ENCODE measurements at places on chromosomes 1 and 21.

GRCh38 chr1:179775009-179775408 lies 31.9 kb downstream of the FAM163A start:
- DNase-seq, result no peak

GRCh38 chr21:25578056-25578961 lies 29.0 kb downstream of the MRPL39 start:
- DNase-seq, result no peak

DNA sequence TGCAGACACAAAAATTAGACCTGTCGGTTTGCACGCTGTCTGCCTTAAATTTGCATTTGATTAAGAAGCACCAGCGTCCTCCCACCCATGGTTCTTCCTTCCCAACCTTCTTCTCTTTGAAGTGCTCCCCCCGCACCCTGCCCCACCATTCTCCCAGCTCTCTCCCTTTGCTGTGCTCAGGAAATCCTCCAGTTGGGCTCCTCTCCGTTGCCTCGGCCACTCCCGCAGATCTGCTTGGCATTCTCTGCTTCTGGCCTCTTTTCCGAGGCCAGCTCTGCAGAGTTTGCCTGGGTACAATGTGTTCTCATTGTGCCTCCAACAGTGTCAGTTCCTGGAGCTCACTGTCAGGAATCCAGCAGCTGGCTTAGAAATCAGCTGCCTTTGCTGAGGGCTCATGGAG lies 126.1 kb downstream of the NAV1 start:
- DNase-seq, result no peak

- no peak for DNase-seq
These were observed 11.2 kb downstream of the EPHA10 start for GRCh38 chr1:37753473-37754321.

DNA sequence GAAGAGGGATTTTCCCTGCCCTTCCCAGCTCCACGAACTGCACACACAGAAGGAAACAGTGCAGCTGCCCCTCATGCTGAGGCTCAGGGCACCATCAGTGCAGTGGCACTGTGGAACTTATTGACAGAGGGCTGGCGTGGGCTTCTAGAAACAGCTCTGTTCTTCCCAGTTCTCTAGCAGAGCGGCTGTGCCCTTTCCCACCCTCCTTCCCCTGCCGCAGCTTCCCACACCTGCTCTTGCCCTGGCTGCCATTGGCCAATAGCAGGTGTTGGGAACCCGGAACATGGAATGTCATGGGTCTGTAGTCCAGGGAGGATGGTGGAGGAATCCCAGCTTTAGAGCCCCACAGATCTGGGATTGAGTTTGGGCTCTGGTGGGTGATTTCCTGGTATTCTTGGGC lies 343.8 kb downstream of the RPS6KC1 start:
- DNase-seq, result no peak

GRCh38 chr1:177219554-177220458 lies 49.0 kb downstream of the BRINP2 start:
- DNase-seq, result no peak

DNA sequence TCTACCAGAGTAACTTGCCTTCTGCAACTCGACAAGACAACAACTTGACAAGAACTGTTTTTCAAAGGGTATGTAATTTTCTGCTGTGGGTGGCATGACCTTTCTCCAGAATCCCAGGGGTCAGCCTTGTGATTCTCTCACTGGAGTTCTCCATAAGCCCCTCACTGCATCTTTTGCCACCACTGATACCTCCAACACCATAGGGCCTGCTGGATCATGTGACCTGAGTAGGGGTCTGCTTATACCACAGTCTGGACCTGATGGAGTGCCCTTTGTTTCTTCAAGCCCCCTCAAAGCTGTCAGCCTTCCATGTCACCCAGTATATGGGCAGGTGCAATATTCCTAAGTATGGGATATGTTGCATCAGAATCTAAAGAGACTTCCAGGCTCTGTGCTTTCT lies 31.6 kb upstream of the DIPK1A start:
- no peak for DNase-seq

- no peak for DNase-seq
These were observed 125.8 kb upstream of the NFIA start for GRCh38 chr1:60956520-60956919.

DNA sequence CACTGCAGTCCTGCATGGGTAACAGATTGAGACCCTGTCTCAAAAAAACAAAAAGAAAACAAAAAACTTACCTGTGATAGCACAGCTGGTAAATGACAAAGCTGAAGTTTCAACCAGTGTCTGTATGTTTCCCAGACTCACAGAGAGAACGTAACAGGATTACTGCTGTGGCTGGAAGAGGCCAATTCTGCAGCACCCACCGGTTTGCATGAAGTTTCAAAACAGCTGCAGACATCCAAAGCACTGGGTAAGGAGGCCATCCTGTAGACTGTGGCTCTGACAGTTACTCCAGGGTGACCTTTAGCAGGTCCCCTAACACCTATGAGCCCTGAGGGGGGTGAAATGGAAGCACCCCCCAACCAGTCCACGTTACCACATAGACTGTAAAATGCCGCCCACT lies 7.5 kb downstream of the ID3 start:
- no peak for DNase-seq

- DNase-seq, result peak; percentile 90
These were observed 92.5 kb downstream of the CDC42BPA start for GRCh38 chr1:227225715-227226346.

GRCh38 chr1:167991546-167991945 lies 54.7 kb upstream of the MPC2 start:
- DNase-seq, result no peak

DNA sequence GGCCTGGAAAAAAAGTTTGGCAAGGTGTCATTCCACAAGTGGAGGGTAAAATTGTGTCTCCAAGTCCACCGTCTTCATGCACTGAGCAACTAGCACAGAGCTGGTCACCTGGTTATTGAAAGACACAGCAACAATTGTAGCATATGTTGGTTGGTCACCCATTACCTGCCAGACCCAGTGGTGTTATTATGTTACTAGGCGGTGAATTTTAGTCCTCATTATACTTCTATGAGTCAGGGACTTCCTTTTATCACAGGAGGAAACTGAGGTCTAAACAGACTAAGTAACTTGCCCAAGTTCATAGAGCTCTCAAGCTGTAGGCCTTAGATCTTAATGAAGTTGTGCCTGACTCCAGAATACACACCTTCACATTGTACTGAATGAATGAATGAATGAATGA lies 94.9 kb upstream of the VANGL1 start:
- no peak for DNase-seq

GRCh38 chr21:27802816-27803475 lies 836.1 kb upstream of the ADAMTS5 start:
- no peak for DNase-seq

- DNase-seq, result no peak
These were observed 27.2 kb upstream of the EPS8L3 start for GRCh38 chr1:109790735-109791494.

- no peak for DNase-seq
These were observed 156.0 kb downstream of the SLC45A1 start for GRCh38 chr1:8473891-8474300.

DNA sequence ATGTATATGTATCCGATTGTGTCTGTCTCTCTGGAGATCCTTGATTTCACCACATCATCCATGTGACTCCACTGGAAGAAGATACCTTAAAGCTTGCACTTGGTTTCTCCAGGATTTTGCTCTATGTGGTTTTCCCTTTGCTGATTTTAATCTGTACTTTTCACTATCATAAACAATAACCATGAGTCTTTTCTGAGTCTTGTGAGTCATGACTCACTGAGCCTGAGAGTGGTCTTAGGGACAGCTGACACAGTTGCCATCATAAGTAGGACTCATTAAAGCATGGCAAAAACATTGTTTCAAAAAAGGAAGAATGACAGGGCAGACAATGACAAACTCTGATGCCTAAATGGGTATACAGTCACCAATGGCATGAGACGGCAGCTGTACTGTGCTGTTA lies 226.2 kb downstream of the AKT3 start:
- no peak for DNase-seq

DNA sequence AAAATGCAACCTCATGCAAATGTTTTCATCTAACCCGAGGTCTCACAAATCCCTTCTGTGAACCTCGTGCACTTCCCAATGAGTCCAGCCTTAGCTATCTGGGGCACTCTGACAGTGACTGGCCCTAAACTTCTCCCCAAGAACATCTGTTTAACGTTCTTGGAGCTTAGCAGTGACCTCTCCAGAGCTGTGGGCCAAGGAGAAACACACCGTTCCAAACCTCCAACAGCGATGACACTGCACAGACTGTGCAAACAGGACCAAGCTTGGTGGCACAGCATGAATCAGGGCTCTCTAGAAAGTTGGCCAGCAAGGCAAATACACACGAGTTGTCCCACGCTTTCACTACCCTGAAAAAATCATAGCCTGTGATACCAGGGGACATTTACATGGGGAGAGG lies 15.8 kb downstream of the BEND5 start:
- DNase-seq, result no peak

DNA sequence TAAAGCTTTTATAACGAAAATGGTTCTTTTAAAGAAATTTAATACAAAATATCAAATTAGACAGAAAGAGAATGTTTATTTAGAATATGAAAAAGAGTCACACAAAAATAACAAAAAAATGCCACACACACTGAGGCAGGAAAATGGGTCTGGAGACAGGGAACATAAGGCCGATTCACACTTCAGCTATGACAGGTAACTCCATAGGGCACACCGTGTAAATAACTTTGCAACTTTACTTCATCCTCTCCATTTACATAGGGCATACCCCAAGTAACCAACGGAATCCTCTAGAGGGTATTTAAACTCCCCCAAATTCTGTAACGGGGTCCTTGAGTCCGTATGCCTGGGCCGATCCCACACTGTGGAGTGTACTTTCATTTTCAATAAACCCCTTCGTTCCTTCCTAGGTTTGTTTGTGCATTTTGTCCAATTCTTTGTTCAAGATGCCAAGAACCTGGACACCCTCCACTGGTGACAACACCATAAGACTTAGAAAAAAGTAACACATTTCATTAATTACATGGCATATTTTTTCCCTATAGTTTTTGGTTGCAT lies 23.1 kb upstream of the PTGS2 start:
- DNase-seq, result no peak

DNA sequence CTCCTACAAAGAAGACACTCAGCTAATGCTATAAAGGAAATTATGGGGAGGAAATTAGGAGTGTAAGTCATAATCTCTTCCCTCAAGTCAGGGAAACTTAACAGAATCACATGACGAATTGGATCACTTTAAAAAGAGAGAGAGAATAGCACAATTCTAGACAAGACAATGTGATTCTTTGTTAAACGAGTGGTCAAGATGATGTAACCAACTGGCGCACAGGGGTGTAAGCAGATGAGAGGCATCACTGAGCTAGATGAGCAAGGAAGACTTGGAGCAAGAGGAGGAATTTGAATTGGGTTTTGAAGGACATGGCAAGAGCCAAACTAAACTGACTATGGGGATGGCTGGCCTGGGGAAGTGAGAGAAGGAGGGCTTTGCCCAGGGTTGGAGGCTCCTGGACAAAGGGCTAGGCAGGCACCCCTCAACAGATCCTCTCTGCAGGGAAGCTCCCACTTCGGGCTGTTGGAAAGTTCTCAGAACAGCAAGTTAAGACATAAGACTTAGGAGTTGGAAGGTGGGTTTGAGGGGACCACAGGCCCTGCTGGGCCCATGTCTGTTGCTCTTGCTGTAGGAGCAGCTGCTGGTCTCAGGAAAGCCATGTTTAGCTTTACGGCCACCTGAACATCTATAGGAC lies 123.9 kb upstream of the GRIK3 start:
- DNase-seq, result no peak

DNA sequence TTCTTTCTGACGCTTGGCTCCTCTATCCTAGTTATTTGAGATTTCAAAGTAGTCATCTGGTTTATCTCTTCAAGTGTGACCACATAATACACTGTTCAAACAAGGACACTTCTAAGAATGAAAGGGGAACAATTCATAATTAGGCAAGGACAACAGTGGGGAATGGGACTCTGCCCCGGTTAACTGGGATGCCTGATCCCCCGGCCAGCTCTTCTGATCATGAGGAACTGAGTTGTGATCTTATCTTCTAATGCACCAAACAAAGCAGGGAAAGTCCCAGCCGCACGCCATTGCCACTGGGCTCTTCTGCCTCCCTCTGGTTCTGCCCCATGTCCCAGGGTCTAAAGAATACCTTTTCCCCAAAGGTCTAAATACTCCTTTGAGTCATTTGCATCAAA lies 158.2 kb upstream of the IRF2BP2 start:
- no peak for DNase-seq

GRCh38 chr1:158689875-158690274 lies 3.4 kb upstream of the SPTA1 start:
- no peak for DNase-seq

DNA sequence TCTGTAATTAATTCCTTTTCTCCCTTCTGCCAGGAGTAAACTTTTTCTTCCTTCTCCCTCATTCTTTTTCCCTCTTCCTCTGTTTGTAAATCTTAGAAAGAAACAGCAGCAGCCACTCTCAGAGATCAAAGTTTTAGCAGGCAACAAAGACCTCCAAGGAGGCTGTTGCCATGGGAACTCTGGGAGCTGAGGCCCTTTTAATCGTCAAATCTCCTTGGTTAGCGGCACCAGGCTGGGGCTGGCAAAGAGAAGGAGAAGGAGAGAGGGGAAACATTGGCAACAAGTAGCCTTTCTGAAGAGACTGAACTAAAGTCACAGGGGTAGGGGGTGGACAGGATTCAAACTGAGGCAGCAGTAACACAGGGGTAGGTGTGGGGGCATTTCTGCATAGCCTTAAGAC lies 25.2 kb downstream of the ILDR2 start:
- DNase-seq, result no peak

- no peak for DNase-seq
These were observed 5.0 kb upstream of the HPCA start for GRCh38 chr1:32881291-32881690.

- peak; percentile 76 for DNase-seq
These were observed at the start of gene SRSF11 for GRCh38 chr1:70221238-70222121. Gene SRSF11, plus strand, starts transcription at chr1:70221380. Its CDS starts 257 bp downstream, at chr1:70221637.

DNA sequence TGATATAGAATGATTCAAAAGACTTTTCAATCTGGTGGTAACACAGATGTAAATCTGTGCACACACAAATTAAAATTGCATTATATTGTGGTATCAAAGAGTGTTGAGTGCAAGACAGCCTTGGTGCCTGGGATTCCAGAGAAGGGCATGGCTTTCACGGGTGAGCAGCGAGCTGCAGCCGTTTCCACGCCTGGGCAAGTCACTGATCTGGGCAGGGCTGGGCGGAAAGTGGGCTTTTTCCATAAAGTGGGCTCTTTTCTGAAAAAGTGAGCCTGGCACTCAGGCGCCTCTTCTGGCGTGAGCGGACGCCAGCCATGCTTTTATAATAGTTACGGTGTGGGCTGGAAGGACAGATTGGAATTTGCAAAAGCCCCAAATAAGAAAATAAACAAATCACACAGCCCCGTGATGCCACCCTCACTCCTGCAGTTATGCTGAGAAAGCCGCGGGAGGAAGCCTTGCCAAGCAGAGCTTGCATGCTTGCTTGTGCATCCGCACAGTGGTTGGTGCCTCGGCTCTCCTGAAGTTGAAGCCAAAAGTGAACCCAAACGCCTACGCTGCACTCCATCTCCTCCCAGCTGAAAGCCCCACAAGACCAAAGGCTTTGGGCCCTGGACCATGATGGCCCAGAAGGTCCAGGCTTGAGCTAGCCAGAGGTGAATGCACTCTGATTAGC lies 7.1 kb upstream of the C1orf115 start:
- DNase-seq, result no peak
